ENCODE measurements at places on chromosomes 5 and 9.

- DNase-seq: no peak
Measured at GRCh38 chr5:180806351-180807011, 3.9 kb upstream of the MGAT1 start.

- no peak for DNase-seq
Measured at GRCh38 chr9:134179918-134180785, 15.8 kb upstream of the RNU6ATAC start.

GRCh38 chr9:109857336-109857735 is 77.3 kb downstream of the PALM2AKAP2 start:
- DNase-seq: no peak

GRCh38 chr9:99445371-99445891 is 223.3 kb downstream of the SEC61B start:
- no peak for DNase-seq

DNA sequence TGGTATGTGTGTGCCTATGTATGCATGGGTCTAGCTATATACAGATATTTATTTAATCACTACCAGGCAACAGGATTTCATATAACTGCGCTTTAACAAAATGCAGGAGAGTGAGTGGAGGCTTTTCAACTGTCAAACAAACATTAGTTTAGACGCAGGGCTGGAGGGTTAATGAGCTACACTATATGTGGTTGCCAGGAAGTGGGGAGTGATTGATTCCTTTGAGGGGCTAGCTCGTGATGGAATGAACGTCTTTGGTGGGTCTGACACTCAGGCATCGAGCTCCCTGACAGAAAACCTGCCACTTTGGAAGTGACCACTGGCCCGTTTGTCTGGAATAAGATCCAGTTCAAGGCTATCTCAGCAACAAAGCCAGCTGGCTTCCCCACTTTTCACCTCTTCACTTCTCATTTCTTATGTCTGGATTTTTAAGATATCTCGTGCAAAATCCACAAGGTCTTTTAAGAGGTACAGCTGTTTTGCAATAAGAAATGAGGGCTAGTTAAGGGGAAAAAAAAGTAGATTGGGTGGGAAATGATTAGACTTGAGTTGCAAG is 78.0 kb downstream of the CFAP77 start:
- no peak for DNase-seq

DNA sequence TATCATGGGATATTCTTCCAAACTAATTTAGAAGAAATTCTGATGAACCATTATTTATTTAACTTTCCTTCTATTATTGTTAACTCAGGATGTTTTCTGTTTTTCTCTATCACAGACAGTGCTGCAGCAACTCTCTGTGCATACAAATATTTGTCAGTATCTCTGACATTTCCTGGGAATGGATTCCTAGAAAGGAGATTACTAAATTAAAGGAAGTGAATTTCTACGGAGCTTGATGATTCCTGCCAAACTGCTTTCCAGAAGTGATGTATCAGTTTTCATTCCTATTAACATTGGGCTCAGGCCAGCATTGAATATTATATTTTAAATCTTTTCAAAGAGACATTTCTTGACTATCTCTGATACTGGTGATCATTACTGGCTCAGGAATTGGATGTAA is 26.0 kb upstream of the MAST4 start:
- no peak for DNase-seq

DNA sequence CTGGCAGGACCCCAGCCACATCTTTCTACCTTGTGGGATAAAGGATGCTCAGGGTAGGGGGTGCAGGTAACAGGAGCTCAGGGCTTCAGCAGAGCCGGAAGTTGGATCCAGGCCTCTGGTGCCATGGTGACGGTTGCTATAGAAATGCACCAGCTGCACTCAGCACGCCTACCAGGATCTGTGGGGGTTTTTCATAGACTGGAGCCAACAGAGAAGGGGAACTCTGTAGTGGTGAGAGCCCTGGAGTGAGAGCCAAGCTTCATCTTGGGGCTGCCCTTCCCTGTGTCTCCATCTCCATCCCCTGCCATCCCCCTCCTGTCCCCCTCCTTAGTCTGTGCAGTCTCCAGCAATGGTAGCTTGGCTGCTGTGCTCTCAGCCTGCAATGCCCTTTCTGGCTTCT is 27.5 kb upstream of the BOD1 start:
- peak; percentile 48 for DNase-seq

DNA sequence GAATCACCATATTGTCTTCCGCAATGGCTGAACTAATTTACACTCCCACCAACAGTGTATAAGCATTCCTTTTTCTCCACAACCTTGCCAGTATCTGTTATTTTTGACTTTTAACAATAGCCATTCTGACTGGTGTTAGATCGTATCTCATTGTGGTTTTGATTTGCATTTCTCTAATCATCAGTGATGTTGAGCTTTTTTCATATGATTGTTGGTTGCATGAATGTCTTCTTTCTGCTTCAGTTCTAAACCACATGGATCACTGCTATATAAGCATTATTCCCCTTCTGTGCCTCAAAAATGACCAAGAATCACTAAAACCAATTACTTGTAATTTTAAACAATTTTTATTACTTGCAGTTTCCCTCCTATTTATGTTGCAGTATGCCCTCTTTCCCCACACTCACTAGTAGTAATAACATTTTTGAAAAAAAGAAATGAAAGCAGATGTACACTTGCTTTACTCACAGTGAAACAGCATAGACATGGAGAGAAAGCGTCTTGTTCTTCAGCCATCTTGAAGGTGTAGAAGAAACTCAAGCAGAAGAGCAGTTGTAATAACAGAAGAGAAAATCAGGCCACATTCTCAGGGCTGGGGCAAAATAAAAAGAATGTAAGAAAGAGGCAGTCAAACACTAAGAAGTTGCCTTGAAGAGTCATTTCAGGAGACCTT is 4.5 kb upstream of the TMEM252 start:
- no peak for DNase-seq

DNA sequence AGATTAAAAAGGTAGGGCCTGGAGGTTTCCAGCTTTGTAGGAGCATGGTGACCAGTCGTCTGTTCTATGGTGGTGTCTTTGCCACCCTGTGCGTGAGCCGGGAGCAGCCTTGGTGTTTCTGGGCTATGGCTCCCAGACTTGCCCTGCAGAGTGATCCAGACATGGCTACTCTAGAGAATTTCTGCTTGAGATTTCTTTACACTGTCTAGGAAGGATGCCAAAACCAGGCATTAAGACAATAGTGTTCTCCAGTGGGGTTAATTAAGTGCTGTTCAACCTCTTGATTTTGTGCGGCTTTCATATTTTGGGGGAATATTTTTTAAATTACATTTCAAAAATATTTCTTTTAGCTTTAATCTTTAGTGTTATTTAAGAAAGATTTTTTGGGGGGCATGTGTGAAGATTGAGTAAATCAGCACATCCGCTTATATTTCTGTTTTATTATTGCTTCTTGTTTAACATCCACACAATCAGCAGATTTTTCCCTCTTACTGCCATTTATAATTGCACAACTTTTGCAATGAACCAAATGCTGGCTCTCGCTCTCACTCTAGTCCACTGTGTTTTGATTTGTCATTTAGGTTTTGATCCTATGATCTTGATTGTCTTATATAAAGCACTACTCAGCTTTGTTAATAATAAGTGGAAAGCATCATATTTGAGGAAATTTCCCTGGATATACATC is 110.5 kb downstream of the RASGRF2 start:
- no peak for DNase-seq

GRCh38 chr5:37565062-37565670 is 186.0 kb downstream of the WDR70 start:
- DNase-seq: no peak

- no peak for DNase-seq
Measured at GRCh38 chr5:119879446-119879845, 250.1 kb downstream of the FAM170A start.

DNA sequence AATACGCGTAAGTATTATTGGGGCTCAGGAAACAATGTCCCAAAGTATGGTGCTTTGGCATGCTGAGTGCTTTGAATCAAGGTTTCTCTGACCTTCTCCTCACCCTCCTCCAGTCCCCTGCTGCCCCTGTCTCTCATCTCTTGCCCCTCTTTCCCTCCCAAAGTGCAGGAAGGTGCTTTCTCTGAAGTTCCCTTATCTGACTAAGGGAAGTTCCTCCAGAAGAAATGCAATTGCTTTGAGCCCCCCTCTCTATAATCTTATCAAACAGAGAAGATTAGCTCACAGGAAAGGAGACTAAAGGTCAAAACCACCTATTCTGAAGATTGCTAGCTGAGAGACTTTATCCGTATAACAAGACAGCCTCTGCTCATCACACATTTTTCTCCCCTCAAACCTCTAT is 288.1 kb downstream of the ARL15 start:
- DNase-seq: no peak

DNA sequence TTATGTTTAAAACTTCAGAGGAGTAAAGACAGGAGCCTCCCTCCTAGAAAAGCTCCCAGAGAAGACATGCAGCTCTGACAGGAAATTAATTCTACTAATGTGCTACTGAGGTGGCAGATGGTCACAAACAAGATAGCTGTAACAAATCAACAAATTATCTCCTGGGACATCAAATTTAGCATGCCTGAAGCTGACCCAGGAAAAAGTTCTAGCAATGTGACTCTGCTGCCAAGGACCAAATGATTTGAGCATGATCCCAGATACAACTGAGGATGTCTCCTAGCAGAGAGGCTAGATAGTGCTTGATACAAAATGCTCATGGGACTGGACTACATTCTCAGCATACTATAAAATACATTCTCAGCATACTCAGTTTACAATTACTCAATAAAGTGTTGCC is 413.5 kb upstream of the SMC2 start:
- no peak for DNase-seq

- peak; percentile 66 for DNase-seq
Measured at GRCh38 chr5:26482810-26483375, 555.5 kb downstream of the CDH9 start.

DNA sequence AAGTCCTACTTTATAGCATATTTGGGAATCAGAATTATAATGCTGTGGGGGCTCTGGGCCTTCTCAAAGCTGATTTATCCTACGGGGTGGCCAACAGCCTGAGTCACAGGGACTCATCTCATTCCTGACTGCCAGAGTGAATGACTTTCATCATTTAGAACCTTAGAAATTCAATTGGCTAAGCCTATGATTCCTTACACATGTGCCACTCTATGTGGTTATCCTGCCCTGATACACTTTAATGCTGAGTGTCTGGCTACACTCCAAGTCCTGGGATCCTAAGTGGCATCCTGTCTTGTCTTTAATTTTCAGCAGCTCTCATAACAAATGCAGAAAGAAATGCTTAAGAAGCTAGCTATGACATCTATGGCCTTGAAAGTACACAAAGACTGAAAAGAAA is 75.2 kb upstream of the FREM1 start:
- no peak for DNase-seq

DNA sequence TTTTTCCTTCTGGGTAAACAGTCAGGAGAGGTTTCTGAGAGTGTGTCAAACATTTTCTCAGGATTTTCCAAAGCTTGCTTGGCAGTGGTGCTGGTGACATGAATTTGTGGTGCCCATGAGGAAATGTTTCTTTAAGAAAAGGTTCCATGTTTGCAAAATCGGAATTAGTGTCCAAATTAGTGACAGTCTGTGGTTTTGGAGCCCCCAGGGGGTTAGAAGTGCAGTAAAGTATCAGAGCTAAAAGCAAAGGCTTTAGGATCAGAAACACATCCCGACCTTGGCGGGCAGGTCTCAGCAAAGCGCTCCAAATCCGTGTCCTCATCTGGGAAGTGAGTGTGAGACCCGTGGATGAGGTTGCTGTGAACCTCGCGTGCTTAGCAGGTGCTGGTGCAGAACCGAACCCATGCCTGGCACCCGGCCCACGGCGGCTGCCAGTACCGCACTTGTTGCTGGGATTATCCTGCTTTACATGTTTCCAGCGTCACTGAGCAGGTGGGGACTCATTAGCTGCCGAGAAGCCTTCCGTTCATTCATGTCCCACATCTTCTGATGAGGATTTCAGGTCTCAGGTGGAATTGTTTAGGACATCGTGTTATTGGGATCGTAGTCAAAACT is 70.8 kb upstream of the COL5A1 start:
- no peak for DNase-seq

DNA sequence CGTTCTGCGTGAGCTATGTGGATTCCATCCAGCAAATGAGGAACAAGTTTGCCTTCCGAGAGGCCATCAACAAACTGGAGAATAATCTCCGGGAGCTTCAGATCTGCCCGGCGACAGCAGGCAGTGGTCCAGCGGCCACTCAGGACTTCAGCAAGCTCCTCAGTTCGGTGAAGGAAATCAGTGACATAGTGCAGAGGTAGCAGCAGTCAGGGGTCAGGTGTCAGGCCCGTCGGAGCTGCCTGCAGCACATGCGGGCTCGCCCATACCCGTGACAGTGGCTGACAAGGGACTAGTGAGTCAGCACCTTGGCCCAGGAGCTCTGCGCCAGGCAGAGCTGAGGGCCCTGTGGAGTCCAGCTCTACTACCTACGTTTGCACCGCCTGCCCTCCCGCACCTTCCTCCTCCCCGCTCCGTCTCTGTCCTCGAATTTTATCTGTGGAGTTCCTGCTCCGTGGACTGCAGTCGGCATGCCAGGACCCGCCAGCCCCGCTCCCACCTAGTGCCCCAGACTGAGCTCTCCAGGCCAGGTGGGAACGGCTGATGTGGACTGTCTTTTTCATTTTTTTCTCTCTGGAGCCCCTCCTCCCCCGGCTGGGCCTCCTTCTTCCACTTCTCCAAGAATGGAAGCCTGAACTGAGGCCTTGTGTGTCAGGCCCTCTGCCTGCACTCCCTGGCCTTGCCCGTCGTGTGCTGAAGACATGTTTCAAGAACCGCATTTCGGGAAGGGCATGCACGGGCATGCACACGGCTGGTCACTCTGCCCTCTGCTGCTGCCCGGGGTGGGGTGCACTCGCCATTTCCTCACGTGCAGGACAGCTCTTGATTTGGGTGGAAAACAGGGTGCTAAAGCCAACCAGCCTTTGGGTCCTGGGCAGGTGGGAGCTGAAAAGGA is 10.9 kb downstream of the QRFP start:
- no peak for DNase-seq

- DNase-seq: no peak
Measured at GRCh38 chr9:19416143-19416542, 7.3 kb downstream of the ACER2 start.

GRCh38 chr5:178441486-178442270 is 148.5 kb downstream of the COL23A1 start:
- no peak for DNase-seq

- no peak for DNase-seq
Measured at GRCh38 chr9:89721176-89721700, 116.4 kb downstream of the GADD45G start.

Data from NT2/D1 (cell line).